ENCODE measurements at places on chromosomes 4 and X.

DNA sequence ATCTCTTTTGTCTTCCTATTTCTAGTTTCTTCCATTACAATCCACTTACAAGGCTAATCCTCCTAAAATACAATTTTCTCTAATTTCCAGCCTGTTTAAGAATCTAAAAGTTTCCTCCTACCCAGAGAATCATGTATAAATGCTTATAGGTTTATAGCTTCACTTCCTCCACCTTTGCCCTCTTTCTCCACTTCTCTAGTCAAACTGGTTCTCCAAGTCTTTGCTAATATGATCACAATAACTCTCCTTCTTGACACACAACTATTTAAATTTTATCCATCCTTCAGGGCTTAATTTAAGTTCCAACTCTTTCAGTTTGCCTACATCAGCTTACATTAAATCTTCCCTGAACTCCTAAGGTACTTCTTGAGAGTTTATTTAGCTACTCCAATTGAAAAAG lies 69.2 kb downstream of the RPS6KA6 start:
- H3K4me1 ChIP-seq = no peaks in the 10 kb centered on the region
- DNase-seq = no peak
- no peaks in the 10 kb centered on the region for H3K36me3 ChIP-seq
- H3K4me3 ChIP-seq = no peak overlapping the region

DNA sequence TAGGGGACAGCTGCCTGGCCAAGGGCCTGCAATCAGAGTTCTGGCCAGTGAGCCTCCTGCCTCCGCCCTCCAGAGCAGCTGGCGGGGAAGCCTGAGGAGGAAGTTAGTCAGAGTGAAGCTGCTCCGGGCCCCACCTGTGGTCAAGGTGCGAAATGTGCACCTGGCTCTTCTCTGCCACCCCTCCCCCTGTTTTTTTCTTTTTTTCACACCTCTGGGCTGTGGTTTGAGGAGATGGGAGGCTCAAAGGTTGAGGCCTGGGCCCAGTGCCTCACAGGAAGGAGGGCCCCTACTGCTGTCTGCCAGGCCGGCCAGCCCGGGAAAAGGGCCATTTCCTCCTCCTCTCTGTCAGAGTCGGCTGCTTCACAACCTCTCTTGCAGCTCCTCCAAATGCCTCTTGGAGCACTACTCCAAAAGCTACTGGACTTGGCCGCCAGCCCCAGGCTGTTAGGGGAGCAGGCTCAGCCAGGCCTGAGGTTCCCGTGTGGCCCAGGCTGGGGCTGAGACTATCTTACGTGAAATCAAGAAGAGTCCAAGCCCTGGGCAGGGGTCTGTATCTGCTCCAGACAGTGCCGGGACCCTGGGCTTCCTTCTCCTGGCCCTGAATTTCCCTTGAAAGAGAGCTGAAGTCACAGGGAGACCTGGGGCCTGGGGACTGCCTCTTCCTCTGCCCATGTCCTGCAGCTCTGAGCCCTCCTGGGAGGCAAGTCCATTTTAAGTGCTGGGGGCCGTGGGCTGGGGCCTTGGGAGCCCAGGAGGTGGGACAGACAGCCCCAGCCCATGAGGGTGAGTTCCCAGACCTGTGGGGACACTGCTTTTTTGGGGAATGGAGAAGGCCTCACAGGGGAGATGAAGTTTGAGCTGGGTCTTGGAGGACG lies 4.5 kb upstream of the CXCR3 start:
- H3K4me3 ChIP-seq = no peak overlapping the region
- DNase-seq = peak; percentile 90
- no peaks in the 10 kb centered on the region for H3K36me3 ChIP-seq
- H3K4me1 ChIP-seq = no peaks in the 10 kb centered on the region
- H3K27me3 ChIP-seq = no peaks in the 10 kb centered on the region
- peak overlapping the region; percentile 59 for H3K27ac ChIP-seq

DNA sequence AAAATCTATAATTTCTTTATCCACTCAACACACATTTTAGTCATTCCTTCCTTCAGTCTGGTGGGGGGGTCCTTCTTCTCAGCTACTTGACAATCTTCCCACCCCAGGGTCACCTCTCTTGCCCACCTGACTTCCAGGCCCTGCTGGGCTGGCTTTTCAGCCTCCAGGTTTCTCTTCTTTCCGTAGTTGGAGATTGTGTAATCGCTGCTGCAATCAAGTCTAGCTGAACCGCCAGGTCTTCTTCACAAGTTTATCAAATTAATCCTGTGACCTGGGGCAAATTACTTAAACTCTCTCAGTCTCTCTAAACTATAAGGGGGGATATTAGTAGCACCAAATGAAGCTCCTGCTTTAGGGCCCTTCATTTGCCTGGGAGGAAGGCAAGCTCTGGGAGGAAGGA lies 102.9 kb upstream of the TNIP3 start:
- no peak overlapping the region for H3K27ac ChIP-seq
- no peaks in the 10 kb centered on the region for H3K27me3 ChIP-seq
- H3K36me3 ChIP-seq = no peaks in the 10 kb centered on the region

DNA sequence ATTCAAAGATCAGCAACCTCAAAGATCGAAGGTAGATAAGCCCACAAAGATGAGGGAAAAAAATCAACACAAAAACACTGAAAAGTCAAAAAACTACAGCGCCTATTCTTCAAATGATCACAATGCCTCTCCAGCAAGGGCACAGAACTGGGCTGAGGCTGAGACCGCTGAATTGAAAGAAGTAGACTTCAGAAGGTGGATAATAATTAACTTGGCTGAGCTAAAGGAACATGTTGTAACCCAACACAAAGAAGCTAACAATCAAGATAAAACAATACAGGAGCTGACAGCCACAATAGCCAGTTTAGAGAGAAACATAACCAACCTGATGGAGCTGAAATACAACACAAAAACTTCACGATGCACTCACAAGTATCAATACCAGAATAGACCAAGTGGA lies 231.1 kb downstream of the STPG2 start:
- no peaks in the 10 kb centered on the region for H3K36me3 ChIP-seq
- no peak overlapping the region for H3K4me3 ChIP-seq
- no peaks in the 10 kb centered on the region for H3K27me3 ChIP-seq
- DNase-seq = no peak
- no peak overlapping the region for H3K27ac ChIP-seq
- no peaks in the 10 kb centered on the region for H3K4me1 ChIP-seq

DNA sequence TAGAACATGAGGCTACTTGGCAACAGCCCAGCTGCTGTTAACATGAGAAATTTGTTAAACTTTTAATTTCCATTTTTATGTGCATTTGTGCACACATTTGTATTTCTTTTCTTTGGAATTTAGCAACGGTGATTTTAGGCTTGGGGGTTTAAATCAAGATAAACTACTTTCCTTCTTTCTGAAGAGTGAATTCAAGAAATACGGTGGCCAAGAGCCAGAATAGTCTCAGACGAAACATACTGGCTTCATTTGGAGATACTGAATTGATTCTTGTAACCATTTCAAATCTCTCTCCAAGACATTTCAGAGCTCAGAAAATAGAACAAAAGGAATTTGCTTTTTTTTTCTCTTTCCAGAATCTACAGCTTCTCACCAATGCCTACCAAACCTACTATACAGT lies 134.1 kb upstream of the SCML1 start:
- H3K27ac ChIP-seq = no peak overlapping the region
- no peak for DNase-seq
- peaks cover 3% of the 10 kb centered on the region for H3K4me1 ChIP-seq
- no peaks in the 10 kb centered on the region for H3K36me3 ChIP-seq

DNA sequence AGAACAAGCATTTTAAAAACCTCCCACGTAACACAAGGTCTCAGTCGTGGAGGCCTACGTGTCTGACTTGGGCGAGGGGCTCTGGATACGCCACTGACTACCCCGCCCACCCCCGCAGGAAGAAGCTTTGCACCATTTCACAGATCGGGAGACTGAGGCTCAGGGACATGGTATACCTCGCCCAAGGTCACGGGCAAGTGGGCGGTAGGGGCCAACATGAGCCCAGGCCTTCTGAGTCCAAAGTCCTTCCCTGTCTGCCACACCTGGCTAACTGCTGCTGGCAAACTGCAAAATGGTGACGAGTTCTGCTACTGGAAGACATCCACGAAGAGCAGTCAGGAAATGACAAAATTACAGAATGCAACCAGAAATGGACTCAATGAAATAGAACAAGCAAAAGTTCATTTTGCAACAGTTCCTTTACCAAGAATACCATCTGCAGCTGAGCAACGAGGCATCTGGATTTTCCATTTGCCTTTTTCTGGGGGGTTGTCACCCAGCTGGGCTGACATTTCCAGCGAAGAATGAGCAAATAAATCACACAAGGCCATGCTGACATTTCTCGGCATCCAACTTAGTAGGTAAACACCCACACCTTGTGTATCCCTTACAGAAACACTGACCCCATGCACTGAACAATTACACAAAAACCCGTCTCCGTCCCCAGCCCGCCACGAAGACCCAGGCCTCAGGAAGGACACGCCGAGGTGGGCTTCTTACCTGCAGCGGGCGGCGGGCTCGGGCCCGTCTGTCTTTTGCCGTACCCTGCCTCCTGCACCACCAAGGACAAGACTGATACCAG lies 70.2 kb upstream of the AFAP1 start:
- H3K27ac ChIP-seq = no peak overlapping the region
- H3K4me1 ChIP-seq = no peaks in the 10 kb centered on the region
- no peak overlapping the region for H3K4me3 ChIP-seq

DNA sequence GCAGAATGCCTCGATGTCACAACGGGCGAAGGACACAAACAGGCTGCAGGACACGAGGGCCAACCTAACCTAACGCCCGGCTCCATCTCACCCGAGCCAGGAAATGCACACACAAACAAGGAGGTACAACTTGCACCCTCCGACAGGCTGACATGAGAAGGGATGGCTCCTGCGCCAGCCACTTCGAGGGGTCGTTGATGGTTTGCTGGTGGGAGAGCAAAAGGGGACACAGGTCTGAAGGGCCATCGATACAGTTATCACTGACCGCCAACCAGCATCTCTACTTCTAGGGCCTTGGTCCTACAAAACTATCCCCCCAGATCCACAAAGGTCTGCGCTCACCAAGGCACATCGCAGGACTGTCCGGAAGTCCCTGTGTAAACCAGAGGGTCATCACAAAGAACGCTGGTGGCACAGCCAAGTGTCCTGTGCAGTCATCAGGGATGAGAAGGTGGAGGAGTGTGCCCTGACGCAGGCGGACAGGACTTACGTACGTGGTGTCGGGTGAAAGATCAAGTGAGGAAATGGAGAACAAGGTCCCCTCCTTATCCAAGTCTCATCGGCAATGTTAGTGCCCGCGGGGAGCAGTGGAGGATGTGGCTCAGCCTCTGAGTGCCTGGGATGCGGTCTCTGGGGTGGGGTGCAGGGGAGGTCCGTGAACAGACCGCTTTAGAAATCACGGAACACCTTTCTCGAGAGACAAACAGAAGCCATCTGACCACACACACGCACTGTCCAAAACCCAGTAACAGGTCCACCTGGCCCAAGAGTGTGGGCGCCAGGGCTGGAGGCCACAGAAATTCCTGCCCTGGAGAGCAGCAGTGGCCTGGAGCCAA lies 7.0 kb downstream of the MXD4 start:
- DNase-seq = no peak
- no peak overlapping the region for H3K27ac ChIP-seq
- no peak overlapping the region for H3K4me3 ChIP-seq

GRCh38 chrX:7024850-7025249 lies 122.7 kb upstream of the STS start:
- no peak overlapping the region for H3K4me3 ChIP-seq
- DNase-seq = no peak
- H3K27ac ChIP-seq = no peak overlapping the region
- no peaks in the 10 kb centered on the region for H3K4me1 ChIP-seq
- no peaks in the 10 kb centered on the region for H3K36me3 ChIP-seq

- no peaks in the 10 kb centered on the region for H3K27me3 ChIP-seq
- no peak for DNase-seq
- no peak overlapping the region for H3K4me3 ChIP-seq
- H3K27ac ChIP-seq = no peak overlapping the region
- H3K4me1 ChIP-seq = no peaks in the 10 kb centered on the region
- no peaks in the 10 kb centered on the region for H3K36me3 ChIP-seq
Observed at GRCh38 chr4:11153171-11153750, 275.4 kb downstream of the HS3ST1 start.

DNA sequence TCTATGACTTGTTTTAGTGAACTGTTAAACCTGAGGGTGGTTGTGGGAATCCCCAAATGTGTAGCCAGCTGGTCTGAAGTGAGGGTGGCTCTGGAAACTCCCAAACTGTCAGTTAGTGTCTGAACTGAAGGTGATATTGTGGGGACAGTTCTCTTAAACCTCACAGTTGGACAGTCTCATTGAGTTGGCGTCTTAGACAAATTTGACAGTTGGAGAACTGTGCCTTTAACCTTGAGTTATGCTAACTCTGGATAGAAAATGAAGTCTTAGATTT lies 20.7 kb upstream of the CTSO start:
- no peaks in the 10 kb centered on the region for H3K27me3 ChIP-seq
- H3K27ac ChIP-seq = no peak overlapping the region
- no peaks in the 10 kb centered on the region for H3K36me3 ChIP-seq
- no peak overlapping the region for H3K4me3 ChIP-seq
- no peak for DNase-seq
- peaks cover 4% of the 10 kb centered on the region for H3K4me1 ChIP-seq

- H3K27ac ChIP-seq = no peak overlapping the region
- H3K4me1 ChIP-seq = no peaks in the 10 kb centered on the region
- no peak overlapping the region for H3K4me3 ChIP-seq
Observed at GRCh38 chr4:85142451-85142850, 176.0 kb upstream of the WDFY3 start.

DNA sequence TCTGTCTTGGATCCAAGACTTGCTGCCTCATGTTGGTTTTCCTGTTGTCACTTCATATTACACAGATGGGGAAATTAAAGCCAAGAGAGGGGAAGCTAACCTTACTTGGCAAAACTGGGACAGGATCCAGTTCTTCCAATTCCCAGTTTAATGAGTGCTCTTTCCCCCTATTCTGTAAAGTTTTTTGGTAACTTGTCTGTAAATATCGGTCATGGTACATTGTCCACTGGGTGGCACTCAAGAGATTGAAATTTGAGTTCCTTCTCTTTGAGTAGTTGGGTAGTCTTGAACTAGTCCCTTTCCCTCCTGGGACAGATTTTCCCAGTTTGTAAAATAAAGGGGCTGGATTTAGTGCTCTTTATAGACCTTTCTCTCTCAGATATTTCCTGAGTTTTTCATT lies 12.4 kb upstream of the EOLA2 start:
- no peaks in the 10 kb centered on the region for H3K4me1 ChIP-seq
- DNase-seq = peak; percentile 28
- H3K27me3 ChIP-seq = no peaks in the 10 kb centered on the region
- H3K36me3 ChIP-seq = no peaks in the 10 kb centered on the region
- H3K27ac ChIP-seq = no peak overlapping the region

DNA sequence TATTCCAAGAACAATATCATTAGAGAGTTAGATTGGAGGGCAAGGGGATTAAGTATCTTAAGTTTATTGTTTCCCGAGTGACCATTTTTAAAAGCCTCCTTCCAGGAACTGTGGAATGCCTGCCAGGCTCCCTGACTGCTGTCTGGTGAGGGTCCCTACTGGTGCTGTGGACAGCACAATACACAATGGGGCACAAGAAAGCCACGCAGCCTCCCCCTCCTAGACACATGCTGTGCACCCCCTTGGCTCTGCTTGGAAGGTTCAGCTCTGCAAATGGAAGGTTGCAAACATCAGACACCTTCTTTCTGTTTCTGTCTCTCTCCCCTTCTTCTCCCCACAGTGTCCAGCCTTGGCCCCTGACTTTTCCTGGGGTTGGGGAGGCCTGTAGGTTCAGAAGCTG lies 153.2 kb downstream of the SHROOM3 start:
- peak; percentile 79 for DNase-seq
- H3K36me3 ChIP-seq = no peaks in the 10 kb centered on the region
- H3K4me1 ChIP-seq = peaks cover 11% of the 10 kb centered on the region
- H3K27ac ChIP-seq = no peak overlapping the region
